Hematopoietic multipotent progenitor cell (in vitro differentiated cells): ENCODE measurements at places on chromosomes 12 and 14. TPM values are rescaled to one million over a fixed set of nuclear protein-coding genes. Genes with fewer than 3 reads are reported as not detected.

Gene OTOGL
- under 0.01 TPM for total RNA-seq

Gene LRFN5
- under 0.01 TPM for total RNA-seq

Gene HIF1A
- 75.1 TPM for total RNA-seq

- DNase-seq: no peak
Observed at GRCh38 chr12:105261010-105261409, 25.0 kb upstream of the APPL2 start.

DNA sequence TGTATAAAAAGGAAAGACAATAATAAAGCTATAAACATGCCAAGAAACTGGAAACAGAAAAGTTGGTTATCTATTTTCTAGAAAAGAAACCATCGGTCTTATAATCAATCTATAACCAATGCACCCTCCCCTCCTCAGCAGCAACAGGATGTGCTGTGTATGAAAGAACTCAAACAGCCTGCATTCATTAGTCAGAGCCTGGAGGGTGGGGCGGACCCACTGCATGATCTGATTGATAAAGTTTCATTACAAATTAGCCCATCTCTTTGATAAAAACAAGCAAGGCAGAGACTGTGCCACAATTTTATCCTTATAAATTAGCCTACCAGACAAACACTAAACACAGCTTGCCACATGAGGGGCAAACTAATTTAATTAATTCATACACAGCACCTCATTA is 448.1 kb downstream of the BCAT1 start:
- no peak for DNase-seq

GRCh38 chr12:22866406-22866805 is 241.4 kb downstream of the ETNK1 start:
- DNase-seq: no peak

GRCh38 chr12:18224745-18225144 is 36.6 kb upstream of the PIK3C2G start:
- DNase-seq: no peak

DNA sequence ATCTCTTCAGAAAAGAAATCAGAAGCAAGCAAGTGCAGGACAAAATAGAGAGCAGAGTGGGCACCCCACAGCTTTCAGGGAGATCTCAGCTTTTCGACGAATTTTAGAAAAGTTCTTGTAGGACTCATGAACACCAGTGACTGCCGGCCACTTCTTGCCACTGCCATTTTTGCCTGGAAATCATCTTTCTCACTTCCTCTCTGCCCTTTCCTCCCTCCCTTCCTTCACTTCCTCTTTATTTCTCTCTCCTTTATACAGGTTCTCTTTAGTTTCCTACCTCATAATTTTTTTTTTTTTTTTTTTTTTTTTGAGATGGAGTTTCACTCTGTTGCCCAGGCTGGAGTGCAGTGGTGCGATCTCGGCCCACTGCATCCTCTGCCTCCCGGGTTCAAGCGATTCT is 185.6 kb downstream of the APAF1 start:
- DNase-seq: no peak

DNA sequence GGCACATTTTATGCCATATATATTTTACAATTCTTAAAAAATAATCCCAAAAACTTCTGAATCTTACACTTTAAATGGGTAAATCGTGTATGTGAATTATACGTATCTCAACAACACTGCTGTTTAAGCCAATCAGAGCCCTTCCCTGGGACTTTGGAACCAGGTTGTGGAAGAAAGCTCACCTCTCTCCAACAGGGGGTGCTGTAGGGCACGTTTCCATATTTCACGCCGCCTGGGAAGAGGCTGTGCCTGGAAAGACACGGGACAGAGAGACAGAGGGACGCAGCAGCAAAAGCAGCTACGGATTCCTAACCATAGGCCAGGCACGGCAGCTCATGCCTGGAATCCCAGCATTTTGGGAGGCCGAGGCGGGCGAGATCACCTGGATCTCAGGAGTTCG is 29.4 kb upstream of the FBRSL1 start:
- DNase-seq: no peak

- no peak for DNase-seq
Observed at GRCh38 chr12:41205070-41205709, 17.1 kb downstream of the PDZRN4 start.

GRCh38 chr12:80551897-80552296 is 107.9 kb downstream of the PTPRQ start:
- no peak for DNase-seq

DNA sequence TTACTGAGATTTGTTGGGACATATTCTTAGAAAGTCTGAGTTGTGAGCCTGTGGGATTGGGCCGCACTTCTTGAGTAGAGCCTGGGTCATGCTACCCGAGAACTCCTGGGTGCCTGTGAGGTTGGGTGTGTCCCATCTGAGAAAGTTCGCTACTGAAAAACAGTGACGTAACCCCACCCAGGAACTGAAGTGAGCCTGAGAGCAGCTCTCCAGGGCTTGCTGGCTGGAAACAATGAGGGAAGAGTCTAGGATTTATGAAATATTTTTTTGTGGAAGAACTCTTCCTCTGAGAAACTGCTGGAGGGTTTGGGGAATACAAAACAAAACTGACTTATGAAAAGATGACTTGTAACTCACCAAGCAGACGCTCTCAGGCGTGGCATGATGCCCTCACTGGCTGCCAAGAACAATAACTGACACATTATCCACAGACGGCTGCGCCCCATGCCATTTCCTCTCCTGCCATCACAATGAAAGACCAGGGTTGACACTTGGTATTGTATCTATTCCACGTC is 69.2 kb downstream of the RASSF3 start:
- DNase-seq: no peak

- no peak for DNase-seq
Observed at GRCh38 chr14:62420847-62421246, 624.4 kb downstream of the KCNH5 start.
